ENCODE measurements at places on chromosomes 6 and 20. TPM values are rescaled to one million over a fixed set of nuclear protein-coding genes. Genes with fewer than 3 reads are reported as not detected.

- no peaks in the 10 kb centered on the region for H3K4me1 ChIP-seq
- H3K27me3 ChIP-seq = no peaks in the 10 kb centered on the region
- H3K4me3 ChIP-seq = no peak overlapping the region
- H3K36me3 ChIP-seq = no peaks in the 10 kb centered on the region
- H3K27ac ChIP-seq = no peak overlapping the region
These were observed 9.3 kb upstream of the TXNDC5 start for GRCh38 chr6:7919871-7920270.

DNA sequence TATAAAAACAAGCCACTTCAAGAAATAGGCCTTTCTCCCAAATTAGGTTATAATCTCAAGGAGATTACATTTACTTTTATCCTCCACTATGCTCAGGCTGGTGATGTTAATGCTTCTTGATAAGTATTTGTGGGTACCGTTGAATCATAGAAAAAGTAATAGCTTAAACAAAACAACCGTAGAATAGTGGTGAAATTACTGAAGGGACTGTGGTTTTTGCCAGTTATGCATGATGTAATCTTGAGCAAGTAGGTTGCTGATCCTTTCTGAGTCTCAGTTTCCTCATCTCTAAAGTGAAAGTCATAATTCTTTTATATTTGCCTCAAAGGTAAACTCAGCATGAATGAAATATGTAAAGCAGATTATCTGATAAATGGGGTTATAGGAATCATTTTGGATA lies 187.3 kb upstream of the JAG1 start:
- H3K4me1 ChIP-seq = peaks cover 8% of the 10 kb centered on the region
- no peak for DNase-seq
- no peaks in the 10 kb centered on the region for H3K36me3 ChIP-seq
- H3K4me3 ChIP-seq = no peak overlapping the region
- H3K27ac ChIP-seq = no peak overlapping the region

DNA sequence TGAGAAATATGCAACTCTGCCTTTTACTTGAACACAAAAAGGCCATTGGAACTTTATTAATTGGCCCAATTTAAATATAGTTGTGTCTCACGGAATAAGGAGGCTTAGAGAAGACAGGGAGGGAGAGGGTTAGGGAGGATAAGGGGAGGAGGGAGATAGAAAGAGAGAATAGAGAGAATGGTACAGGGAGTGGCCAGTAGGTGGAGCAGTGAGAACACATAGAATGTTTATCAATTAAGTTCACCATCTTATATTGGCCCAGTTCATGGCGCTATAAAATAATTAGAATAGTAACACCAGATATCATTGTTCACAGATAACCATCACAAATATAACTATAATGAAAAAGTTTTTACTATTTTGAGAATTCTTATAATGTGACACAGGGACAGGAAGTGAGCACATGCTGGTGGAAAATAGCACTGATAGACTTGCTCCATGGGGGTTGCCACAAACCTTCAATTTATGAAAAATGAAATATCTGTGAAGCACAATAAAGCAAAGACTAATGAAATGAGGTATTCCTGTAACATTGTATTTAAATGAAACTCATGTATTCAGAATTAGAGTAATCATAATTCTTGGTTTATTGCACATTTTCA lies 374.1 kb upstream of the MANEA start:
- H3K4me1 ChIP-seq = no peaks in the 10 kb centered on the region
- H3K4me3 ChIP-seq = no peak overlapping the region
- no peaks in the 10 kb centered on the region for H3K36me3 ChIP-seq
- no peak for DNase-seq
- no peaks in the 10 kb centered on the region for H3K27me3 ChIP-seq
- H3K27ac ChIP-seq = no peak overlapping the region

GRCh38 chr20:13006825-13007224 lies 1.9 kb upstream of the SPTLC3 start:
- no peak overlapping the region for H3K4me3 ChIP-seq
- H3K4me1 ChIP-seq = no peaks in the 10 kb centered on the region
- DNase-seq = no peak
- no peaks in the 10 kb centered on the region for H3K36me3 ChIP-seq

GRCh38 chr20:49865559-49865958 lies 49.8 kb downstream of the SPATA2 start:
- no peak overlapping the region for H3K4me3 ChIP-seq
- no peaks in the 10 kb centered on the region for H3K36me3 ChIP-seq
- no peak overlapping the region for H3K27ac ChIP-seq
- H3K4me1 ChIP-seq = peaks cover 6% of the 10 kb centered on the region
- no peaks in the 10 kb centered on the region for H3K27me3 ChIP-seq

DNA sequence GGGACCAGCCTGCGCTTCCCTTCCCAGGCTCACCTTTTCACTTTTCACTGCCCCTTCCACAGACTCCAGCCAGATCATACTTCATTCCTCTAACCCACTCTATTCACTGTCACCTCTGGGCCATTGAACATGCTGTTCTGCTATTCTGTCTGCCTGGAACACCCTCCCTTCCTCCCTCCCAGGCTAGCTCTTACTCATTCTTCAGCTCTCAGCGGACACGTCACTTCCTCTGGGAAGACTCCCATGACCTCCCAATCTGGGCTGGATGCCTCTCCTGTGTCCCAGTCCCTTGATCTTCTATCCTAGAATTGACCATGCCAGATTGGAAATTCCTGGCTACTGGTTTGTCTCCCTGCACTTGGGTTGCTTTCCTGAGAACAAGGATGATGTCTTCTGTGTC lies 5.0 kb downstream of the SLC12A5 start:
- H3K4me1 ChIP-seq = no peaks in the 10 kb centered on the region
- H3K36me3 ChIP-seq = no peaks in the 10 kb centered on the region
- H3K27me3 ChIP-seq = no peaks in the 10 kb centered on the region
- no peak overlapping the region for H3K4me3 ChIP-seq
- DNase-seq = no peak

DNA sequence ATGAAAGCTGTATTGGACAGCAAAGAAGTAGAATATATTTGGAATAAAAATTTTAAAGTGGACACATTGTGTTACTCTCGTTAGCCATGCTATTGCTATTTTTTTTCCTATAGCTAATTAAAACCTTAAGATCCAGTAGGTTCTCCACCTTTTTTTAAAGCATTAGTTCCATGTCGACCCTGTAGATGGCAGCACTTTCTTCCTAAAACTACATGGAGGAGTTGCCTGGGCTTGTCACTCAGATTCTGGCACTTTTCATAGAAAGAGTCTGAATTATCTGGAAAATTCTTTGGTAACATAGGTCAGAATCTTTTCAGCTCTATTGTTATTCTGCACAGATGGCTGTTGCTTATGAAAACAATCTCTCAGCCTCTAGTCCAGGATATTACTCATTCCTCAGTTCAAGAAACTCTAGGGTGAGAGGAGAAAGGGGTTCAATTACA lies 42.0 kb upstream of the ESR1 start:
- no peak overlapping the region for H3K4me3 ChIP-seq
- H3K27me3 ChIP-seq = no peaks in the 10 kb centered on the region
- no peaks in the 10 kb centered on the region for H3K4me1 ChIP-seq

DNA sequence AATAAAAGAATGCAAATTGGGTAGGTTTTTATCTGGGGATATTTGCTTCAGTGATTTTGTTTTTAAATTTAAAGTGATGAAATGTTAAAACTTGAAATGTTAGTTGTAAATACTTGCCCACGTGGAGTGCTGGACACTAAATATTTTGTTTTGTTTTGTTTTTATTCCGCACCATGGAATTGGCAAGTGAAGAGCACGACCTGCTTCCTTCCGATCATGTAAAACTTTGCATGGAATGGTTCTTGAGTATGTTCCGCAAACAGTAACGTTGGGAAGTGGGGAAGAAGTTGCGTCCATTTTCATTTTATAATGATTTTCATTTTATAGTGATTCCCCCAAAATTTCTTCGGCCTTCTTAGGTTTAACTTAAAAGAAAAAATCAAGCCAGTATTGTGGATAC lies 765 bp downstream of the IRAK1BP1 start:
- H3K27ac ChIP-seq = no peak overlapping the region
- peak overlapping the region; percentile 43 for H3K4me3 ChIP-seq
- no peak for DNase-seq
- no peaks in the 10 kb centered on the region for H3K36me3 ChIP-seq
- no peaks in the 10 kb centered on the region for H3K27me3 ChIP-seq

GRCh38 chr6:43455531-43456428 lies at the start of gene DLK2:
Gene DLK2, minus strand, starts transcription at chr6:43455548. Its CDS starts 723 bp downstream, at chr6:43454825.
- peak; percentile 68 for DNase-seq
- no peaks in the 10 kb centered on the region for H3K4me1 ChIP-seq
- no peaks in the 10 kb centered on the region for H3K36me3 ChIP-seq
- peak within 1 kb of the TSS; percentile 84 for H3K4me3 ChIP-seq

GRCh38 chr6:30613251-30614043 lies 3.6 kb downstream of the PPP1R10 start:
- H3K27ac ChIP-seq = peak overlapping the region; percentile 63
- peaks cover 5% of the 10 kb centered on the region for H3K4me1 ChIP-seq
- no peak overlapping the region for H3K4me3 ChIP-seq
- DNase-seq = no peak
- H3K27me3 ChIP-seq = no peaks in the 10 kb centered on the region
- peaks cover 5% of the 10 kb centered on the region for H3K36me3 ChIP-seq

- DNase-seq = no peak
- no peaks in the 10 kb centered on the region for H3K27me3 ChIP-seq
- H3K36me3 ChIP-seq = no peaks in the 10 kb centered on the region
- no peak overlapping the region for H3K4me3 ChIP-seq
- no peak overlapping the region for H3K27ac ChIP-seq
- no peaks in the 10 kb centered on the region for H3K4me1 ChIP-seq
These were observed 83.4 kb downstream of the ADGRB3 start for GRCh38 chr6:68718385-68719073.

DNA sequence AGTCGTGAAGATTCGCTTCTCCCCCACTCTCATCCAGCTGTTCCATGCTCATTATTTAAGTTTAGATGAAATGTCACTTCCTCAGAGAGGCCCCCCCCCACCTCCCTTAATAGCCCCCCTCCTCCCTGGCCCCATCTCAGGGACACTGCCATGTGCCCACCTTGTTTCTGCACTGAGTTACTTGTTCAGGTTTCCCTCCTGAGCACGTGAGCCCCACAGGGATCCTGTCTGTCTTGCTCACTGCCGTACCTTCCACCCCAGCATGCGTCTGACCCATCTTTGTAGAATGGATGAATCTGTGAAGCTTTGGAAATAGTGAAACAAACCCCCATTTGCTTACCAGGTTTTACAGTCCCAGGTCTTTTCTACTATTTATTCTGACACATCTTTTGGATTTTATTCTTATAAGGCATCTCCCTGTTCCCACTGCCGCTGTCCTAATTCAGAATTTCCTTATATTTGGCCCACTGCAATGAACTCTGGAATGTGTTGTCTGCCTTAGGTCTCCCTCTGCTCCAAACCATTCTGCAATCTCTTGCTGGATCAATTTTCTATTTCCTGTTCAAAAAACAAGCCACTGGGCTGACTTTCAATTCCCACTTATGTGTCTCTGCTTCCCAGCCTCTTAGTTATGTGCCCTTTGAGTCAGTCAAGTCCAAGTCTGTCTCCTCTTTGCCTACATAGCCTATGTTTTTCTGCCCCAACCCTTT lies 136.5 kb upstream of the ECI2 start:
- no peak overlapping the region for H3K27ac ChIP-seq
- H3K4me1 ChIP-seq = no peaks in the 10 kb centered on the region
- H3K36me3 ChIP-seq = no peaks in the 10 kb centered on the region

DNA sequence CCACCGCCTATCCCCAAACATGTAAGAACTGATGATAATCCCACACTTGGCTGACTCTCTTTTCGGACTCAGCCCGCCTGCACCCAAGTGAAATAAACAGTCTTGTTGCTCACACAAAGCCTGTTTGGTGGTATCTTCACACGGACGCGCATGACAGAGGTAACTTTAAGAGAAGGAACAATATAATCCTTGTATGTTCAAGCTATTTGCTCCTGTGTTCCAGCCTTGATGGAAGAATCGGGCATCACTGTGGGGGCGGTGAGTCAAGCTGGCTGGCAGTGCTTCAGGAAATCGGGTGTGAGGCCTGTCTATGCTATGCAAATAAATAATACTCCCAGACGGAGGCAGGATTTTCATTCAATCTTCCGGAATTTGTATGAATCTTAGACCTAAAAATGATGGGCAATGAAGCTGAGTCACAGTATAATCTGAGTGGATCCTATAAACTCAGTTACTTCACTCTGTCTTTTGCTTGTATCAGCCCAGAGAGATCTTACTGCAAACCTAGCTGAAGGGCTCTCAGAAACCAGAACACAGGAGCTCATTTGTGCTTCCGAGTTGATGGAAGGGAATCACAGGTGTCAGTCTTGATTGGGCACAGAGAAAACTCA lies 45.2 kb upstream of the NT5E start:
- no peaks in the 10 kb centered on the region for H3K36me3 ChIP-seq
- H3K4me1 ChIP-seq = peaks cover 8% of the 10 kb centered on the region
- H3K27ac ChIP-seq = peak overlapping the region; percentile 63

- H3K27ac ChIP-seq = no peak overlapping the region
- H3K4me1 ChIP-seq = no peaks in the 10 kb centered on the region
- no peaks in the 10 kb centered on the region for H3K27me3 ChIP-seq
- DNase-seq = peak; percentile 77
- no peaks in the 10 kb centered on the region for H3K36me3 ChIP-seq
These were observed 727 bp downstream of the EDEM2 start for GRCh38 chr20:35146299-35146919.

DNA sequence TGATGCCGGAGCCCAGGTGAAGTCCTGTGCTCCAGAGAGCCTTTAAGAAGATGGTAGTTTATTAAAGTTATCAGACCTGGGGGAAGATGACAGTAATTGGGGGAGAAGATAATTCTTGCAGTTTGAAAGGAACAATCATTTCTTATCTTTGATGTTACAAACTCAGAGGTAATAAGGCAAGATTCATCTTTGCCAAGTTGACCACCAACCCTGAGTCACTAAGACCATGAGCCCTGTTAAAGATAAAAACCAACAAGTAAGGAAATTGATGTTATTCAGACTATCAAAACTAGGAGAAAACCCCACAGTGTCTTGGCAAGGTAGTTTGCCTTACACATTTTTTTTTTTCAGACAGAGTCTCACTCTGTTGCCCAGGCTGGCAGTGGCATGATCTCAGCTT lies 73.1 kb downstream of the MKKS start:
- H3K27ac ChIP-seq = no peak overlapping the region
- no peaks in the 10 kb centered on the region for H3K27me3 ChIP-seq
- H3K36me3 ChIP-seq = no peaks in the 10 kb centered on the region
- no peak for DNase-seq

- DNase-seq = no peak
- no peaks in the 10 kb centered on the region for H3K27me3 ChIP-seq
- no peak overlapping the region for H3K27ac ChIP-seq
- no peaks in the 10 kb centered on the region for H3K36me3 ChIP-seq
- no peaks in the 10 kb centered on the region for H3K4me1 ChIP-seq
These were observed 3.7 kb downstream of the AKAP12 start for GRCh38 chr6:151243481-151243880.

- no peak overlapping the region for H3K4me3 ChIP-seq
- DNase-seq = no peak
- H3K4me1 ChIP-seq = no peaks in the 10 kb centered on the region
- no peaks in the 10 kb centered on the region for H3K36me3 ChIP-seq
- H3K27me3 ChIP-seq = no peaks in the 10 kb centered on the region
These were observed 25.8 kb upstream of the KCNK5 start for GRCh38 chr6:39254999-39255535.

- no peaks in the 10 kb centered on the region for H3K4me1 ChIP-seq
- no peak overlapping the region for H3K27ac ChIP-seq
- DNase-seq = no peak
- H3K27me3 ChIP-seq = no peaks in the 10 kb centered on the region
- no peak overlapping the region for H3K4me3 ChIP-seq
These were observed 514.7 kb upstream of the AGPAT4 start for GRCh38 chr6:161788531-161788930.

The ARMH2 gene
- polyA plus RNA-seq = not detected

The BMP7 gene
- polyA plus RNA-seq = not detected

The MUC21 gene
- 0.20 TPM for polyA plus RNA-seq

The BFSP1 gene
- polyA plus RNA-seq = 9.9 TPM

The REM1 gene
- 12.7 TPM for polyA plus RNA-seq

The SLC22A3 gene
- 33.2 TPM for polyA plus RNA-seq

The ULBP1 gene
- not detected for polyA plus RNA-seq

The TUBB1 gene
- polyA plus RNA-seq = not detected

The KCNQ5 gene
- polyA plus RNA-seq = 0.15 TPM

The TBXT gene
- polyA plus RNA-seq = not detected

The SIGLEC1 gene
- 4.5 TPM for polyA plus RNA-seq
